ENCODE measurements at places on chromosomes 7 and 10.

- DNase-seq: no peak
Measured at GRCh38 chr7:99833289-99833877, 5.6 kb downstream of the CYP3A43 start.

GRCh38 chr10:131418681-131419080 lies 107.2 kb upstream of the TCERG1L start:
- no peak for DNase-seq

GRCh38 chr7:87032604-87033339 lies 26.7 kb downstream of the ELAPOR2 start:
- no peak for DNase-seq

DNA sequence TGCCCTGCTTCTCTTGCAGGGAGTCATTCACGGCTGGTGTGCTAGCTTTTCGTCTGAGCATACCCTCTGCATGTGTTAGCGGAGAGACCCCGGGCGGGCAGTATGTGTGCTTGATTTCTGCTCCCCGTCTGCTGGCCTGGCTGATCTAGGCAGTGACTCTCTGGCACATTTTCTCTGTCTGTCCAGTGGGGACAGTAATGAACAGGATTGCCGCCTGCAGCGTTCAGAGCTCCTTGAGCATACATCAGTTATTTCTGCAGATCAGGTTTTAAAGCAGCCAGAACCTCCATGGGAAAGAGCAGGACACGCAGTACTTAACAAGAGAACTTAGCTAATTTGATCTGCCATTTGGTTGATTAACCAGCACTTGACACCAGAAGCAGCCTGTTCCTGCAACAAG lies 242.5 kb downstream of the CELF2 start:
- DNase-seq: no peak

DNA sequence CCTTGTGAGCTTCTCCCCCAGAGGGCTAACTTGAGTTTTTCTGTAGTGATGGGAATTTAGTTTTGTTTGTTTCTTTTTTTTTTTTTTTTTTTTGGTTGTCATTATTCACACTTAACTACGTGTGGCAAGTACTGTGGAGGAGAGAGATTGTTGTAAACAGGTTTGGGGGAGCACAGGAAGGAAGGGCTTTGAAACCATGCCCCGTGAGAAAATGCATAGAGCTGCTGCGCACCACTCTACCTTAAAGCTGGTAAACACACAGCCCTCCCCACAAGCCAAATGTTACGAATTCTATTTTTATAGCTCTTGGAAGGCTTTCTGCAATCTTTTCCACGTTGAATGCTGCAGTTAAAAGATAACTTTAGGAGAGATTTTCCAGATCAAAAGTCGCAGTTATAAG lies 76.2 kb downstream of the ZNF22 start:
- DNase-seq: no peak

DNA sequence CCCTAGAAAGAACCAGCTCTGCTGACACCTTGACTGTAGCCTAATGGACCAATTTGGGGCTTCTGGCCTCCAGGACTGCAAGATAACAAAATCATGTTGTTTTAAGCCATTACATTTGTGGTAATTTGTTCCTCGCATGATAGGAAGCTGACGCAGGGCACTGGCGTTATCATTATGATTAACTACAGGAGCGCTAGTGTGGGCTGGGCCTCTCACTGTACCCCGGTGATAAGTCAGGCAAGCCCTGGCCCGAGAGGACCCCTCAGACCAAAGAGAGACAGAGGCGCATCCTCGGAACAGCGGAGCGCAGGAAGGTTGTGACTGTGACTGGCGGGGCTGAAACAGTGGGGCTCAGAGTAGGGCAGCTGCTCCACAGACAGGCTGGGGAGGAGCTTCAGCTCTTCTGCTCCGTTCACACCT lies 150.3 kb upstream of the CHST15 start:
- DNase-seq: no peak

GRCh38 chr10:47031211-47031900 lies 120.1 kb downstream of the PTPN20 start:
- no peak for DNase-seq

GRCh38 chr10:24000271-24000813 lies 208.6 kb upstream of the KIAA1217 start:
- DNase-seq: no peak

- no peak for DNase-seq
Measured at GRCh38 chr7:34128762-34129161, 223.4 kb downstream of the BMPER start.

- DNase-seq: peak; percentile 53
Measured at GRCh38 chr10:75294518-75294865, 58.7 kb upstream of the COMTD1 start.

DNA sequence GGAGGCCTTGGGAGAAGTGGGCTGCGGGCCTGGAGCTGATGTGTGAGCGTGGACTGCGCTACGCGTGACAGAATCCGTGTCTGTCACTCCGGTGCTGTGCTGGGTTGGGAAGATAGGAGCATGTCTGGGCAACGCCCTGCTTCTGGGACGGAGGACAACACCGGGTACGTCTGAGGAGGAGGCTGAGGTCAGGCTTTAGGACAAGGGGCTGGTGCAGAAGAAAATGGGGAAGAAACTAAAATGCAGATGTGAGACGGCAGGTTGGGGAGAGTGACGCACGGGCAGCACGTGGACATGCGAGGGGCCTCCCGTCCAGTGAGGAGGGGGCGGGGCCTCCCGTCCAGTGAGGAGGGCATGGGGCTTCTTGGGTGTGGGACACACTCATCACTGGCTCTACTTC lies 207.4 kb downstream of the DNAJB6 start:
- no peak for DNase-seq

- DNase-seq: no peak
Measured at GRCh38 chr7:116434820-116435341, 64.7 kb upstream of the CAV2 start.

GRCh38 chr10:69831231-69831855 lies 29.6 kb downstream of the COL13A1 start:
- no peak for DNase-seq

- DNase-seq: no peak
Measured at GRCh38 chr7:45582868-45583277, 8.7 kb downstream of the ADCY1 start.

DNA sequence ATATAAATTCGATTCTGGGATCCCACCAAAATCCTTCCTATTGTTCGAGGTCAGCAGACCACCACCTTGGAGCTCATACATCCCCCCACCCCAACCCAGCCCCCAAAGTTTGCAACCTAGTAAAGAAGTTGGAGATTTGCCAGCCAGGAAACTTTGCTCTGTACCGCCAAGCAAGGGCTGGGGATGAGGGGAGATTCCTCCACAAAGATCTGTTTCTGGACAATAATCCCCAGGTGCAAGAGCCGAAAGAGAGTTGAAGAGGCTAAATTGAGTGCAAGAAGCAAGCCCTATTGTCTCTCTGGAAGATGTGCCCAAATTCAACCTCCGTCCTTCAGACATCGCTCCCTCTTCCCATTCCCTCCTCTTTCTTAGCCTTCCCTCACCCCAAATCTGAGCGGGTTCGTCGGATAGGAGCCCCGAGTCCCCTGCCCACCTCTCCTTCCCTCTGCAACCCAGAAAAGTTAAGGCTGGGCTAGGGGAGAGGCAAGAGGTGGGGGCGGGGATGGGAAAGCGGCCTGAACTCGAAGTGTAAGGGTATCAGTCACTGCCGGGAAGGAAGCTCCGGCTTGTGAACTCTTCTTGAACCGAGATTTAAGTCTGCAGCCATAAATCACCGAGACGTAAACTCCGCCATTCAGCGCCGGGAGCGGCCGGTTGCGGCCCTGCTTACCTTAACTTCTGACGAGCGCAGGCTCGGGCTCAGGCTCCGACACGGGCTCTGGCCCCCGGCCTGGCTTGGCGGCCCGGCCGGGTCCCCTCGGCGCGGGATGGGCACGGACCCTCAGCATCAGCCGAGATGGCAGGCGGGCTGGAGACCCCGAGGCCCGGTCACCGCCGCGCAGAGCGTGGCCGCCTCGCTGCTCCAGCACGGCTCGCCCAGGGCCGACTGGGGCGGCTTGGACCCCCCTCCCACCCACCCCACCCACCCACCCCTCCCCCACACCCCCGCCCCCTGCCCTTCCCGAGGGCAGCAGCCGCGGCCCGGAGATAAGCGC lies 10.8 kb upstream of the HOXA2 start:
- no peak for DNase-seq

- no peak for DNase-seq
Measured at GRCh38 chr10:30176776-30177533, 117.6 kb upstream of the JCAD start.

DNA sequence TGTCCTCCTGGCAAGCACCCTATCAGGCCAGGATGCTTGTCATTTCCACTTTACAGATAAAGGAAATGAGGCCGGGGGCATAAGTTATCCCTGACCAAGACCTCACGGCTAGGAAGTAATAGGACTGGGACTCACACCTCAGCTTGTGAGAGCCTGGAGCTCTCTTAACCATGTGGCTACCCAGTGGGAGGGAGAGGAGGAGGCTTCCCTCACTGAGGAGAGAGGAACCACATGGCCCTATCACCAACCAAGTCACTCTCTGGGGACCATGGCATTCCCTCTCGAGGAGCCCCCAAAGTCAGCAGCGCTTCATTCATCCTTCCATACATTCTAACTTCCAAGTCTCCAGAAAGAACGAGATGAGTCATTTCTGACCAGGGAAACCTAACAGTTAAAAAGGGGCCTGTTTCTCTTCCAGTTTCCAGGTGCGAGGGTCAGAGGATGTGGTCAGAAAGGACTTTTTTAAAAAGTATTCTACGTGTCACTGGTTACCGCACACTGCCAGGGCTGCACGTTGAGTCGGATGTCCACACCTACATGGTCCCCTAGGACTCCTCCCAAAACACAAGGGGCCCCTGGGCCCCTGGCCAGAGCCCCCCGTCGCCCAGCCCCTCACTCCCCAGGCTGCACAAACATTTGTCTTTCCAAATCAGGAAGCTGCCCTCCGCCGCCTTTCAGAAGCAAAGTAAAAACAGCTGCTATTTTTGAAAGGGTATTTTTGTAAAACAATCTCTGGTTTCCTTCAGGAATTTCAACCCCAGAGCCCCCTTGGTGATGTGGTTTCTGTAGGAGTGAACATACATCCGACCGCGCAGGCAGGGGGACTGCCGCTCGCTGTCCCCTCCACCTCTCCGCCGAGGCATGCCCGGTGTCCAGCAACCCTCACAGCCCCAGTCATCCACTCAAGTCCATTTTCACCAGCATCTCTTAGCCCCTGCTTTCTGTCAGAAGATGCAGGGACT lies 128.2 kb upstream of the CHST15 start:
- DNase-seq: no peak

- no peak for DNase-seq
Measured at GRCh38 chr10:35442028-35442427, 105.7 kb downstream of the CCNY start.

DNA sequence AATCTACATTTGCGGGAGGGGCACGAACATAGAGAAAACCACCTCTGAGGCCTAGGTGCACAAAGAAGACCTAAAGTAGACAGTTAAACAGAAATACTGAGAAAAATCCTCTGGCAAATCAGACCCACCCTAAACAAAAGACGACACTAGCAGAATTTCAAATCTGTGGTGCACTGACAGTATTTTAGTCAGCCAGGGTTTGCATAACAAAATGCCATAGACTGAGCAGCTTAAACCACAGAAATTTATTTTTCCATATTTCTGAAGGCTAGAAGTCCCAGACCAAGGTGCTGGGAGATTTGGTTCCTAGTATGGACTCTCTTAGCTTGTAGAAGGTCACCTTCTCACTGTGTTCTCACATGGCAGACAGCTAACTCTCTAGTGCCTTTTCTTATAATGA lies 26.3 kb downstream of the IPMK start:
- DNase-seq: no peak

DNA sequence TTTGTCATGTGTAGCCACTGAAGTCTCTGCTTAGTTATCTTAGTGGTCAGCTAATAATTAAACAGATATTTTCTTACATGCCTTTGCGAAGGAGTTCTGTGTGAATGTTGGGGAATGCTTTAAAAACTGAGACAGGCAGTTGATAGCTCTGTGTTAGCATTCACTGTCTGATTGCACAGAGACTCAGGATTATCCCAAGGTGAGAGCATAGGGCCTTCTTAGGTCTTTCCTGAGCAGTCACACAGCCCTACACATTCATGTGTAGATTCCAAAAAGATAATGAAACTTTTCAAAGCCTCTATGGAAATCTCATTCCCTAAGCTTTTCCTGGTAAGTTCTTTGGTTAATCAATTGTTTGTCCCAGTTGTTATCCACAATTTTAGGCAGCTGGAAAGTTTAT lies 67.7 kb downstream of the CASD1 start:
- no peak for DNase-seq

- DNase-seq: no peak
Measured at GRCh38 chr7:22255834-22256233, 101.1 kb downstream of the RAPGEF5 start.

- peak; percentile 52 for DNase-seq
Measured at GRCh38 chr7:42478717-42479116, 241.7 kb upstream of the GLI3 start.

DNA sequence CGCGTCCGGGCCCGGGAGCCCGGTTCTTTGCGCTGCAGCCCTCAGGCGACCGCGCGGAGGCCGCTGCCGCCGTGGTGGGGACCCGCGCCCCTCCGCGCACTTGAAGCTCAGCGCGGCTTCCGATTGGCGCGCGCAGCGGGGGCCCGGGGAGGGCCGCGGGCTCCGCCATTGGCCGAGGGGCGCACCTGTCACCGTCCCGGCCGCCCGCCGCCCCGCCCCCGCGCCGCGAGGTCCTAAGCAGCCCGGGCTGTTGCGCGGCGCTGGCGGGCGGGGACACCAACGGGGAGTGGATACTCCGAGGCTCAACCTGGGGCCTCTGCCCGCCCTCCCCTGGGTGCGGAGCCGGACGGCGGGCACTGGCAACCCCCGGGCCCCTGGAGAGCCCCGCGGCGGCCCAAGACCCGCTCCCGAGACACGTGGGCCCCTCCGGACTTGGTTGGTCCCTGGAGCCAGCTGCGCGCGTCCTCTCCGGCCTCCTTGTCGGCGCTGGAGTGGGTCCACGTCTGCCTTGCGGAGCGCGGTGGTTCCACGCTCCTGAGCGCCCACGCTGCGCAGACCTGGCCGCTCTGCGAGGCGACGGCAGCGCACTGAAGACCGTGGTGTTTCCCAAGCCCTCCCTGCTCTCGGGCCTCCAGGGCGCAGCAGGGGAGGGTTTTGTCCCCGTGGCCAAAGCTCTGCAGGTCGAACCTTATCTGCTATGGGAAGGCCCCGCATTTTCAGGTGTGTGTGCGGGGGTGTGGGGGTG lies at the start of gene MNX1:
Gene MNX1, minus strand, starts transcription at position 76 of the 745 bp plus-strand sequence. CDS start 313 bp downstream, outside the sequence.
- DNase-seq: no peak

DNA sequence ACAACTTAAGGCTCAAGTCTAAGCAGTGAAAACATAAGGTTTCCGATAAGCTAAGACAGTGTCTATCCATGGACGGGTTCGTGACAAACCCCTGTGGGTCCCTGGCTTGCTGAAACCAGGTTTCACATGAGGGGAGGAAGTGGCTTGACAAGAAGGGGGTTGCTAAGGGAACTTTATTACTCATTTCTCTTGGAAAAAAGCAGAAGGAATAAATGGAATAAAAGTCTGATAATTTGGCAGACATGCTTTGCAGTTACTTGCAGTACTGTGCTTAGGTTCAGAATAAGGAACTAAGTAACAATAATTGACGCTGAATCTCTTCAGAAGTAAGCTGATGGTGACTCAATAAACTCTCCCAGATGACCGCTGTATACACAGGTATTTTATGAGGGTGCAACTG lies 34.7 kb downstream of the RBM17 start:
- DNase-seq: no peak

GRCh38 chr10:98492763-98493162 lies 46.0 kb upstream of the HPS1 start:
- no peak for DNase-seq

GRCh38 chr7:53325061-53325460 lies 289.6 kb downstream of the POM121L12 start:
- no peak for DNase-seq

- no peak for DNase-seq
Measured at GRCh38 chr7:157587051-157587804, 250.4 kb downstream of the DNAJB6 start.
